Stimulated activated CD8-positive, alpha-beta memory T cell treated with anti-CD3 and anti-CD28 coated beads, Interleukin-7, amount 100 ng/mL, for 1 hour (primary cell): ENCODE measurements at places on chromosomes 13 and 19.

- DNase-seq = no peak
These were observed 5.9 kb downstream of the MED16 start for GRCh38 chr19:887072-887471.

DNA sequence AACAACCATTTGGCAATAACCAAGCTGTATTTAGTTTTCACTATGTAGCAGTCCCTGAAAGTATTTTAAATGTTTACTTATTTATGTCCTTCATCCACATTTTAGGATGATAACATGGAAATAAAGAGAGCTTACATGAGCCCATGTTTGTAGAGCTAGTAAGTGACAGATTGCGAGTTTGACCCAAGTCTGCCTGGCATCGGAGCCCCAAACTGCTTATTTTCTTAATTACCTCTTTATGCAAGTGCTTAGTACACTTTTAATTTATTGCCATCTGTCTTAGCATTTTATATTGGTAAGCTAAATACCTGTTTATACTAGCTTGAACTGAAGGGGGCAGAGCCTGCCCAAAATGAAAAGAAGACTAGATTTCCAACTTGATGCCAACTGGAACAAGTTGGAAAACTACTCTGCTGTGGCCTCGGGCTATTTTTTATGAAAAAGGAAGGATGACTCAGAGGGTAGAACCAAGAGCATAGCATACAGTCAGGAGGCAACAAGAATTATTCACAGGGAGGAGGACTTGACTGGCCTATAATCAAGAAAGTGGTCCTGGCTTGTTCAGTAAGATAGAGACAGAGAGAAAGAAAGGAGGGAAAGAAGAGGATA, 150.2 kb downstream of the NDFIP2 start:
- no peak for DNase-seq

DNA sequence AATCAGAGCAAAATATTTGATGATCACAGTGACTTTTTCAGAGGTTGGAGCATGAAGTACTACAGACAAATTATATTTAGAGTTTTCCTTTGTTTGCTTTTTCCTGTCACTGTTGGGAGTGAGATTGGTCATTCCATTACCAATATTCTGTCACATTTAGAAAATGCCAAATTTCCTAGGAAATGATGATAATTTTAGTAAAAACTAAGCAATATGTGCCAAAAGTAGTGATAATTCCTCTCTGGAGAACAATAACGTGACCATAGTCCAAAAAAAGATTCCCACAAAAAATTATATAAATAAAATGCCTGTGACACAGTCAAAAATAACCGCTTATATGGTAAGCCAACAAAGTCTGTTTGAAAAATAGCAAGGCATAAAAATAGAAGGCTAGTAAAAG, 2719.4 kb downstream of the PCDH9 start:
- DNase-seq = no peak

GRCh38 chr13:109924376-109924775, 138.0 kb upstream of the IRS2 start:
- no peak for DNase-seq

DNA sequence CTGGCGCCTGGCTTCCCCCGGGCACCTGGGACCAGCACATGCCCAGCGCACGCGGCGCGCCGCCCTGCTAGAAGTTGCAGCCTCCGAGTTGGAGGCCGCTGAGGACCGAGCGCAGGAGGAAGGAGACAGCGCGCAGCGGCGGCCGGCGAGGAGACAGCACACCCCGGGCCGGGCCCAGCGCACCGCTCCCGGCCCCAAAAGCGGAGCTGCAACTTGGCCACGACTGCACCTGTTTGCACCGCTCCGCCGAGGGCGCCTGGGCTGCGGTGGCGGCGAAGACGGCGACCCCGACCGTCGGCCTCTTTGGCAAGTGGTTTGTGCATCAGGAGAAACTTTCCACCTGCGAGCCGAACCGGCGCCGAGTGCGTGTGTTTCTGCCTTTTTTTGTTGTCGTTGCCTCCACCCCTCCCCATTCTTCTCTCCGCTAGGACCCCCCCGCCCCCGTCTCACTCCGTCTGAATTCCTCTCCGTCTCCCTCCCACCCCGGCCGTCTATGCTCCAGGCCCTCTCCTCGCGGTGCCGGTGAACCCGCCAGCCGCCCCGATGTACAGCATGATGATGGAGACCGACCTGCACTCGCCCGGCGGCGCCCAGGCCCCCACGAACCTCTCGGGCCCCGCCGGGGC, at the start of gene SOX1:
SOX1 (plus strand) TSS at position 34 of the 626 bp plus-strand sequence; CDS start at position 544, 510 bp downstream.
- no peak for DNase-seq
